Activated T-cell treated with anti-CD3 and anti-CD28 coated beads, Interleukin-2, amount 50 U/mL, for 24 hours (primary cell): ENCODE measurements at places on chromosomes 1 and 21.

- no peak for DNase-seq
These were observed 5.5 kb upstream of the SPAG17 start for GRCh38 chr1:118190561-118190960.

DNA sequence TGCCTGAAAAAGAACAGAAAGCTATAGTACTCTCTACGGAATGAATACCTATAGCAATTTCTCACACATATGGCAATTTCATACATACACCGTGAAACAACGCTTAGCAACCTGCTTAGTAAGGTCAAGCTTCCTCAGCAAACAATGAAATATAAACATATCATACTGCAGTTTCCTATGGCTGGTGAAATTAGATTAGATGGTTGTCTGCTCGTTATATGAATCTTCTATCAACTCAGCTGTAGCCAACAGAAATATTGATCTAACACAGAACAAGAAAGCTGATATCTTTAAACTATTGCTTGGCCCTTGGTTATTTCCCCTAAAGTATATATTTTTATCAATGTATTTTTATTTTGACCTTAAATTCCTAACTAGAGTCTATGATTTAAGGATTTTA, 187.8 kb downstream of the SLC44A5 start:
- no peak for DNase-seq

DNA sequence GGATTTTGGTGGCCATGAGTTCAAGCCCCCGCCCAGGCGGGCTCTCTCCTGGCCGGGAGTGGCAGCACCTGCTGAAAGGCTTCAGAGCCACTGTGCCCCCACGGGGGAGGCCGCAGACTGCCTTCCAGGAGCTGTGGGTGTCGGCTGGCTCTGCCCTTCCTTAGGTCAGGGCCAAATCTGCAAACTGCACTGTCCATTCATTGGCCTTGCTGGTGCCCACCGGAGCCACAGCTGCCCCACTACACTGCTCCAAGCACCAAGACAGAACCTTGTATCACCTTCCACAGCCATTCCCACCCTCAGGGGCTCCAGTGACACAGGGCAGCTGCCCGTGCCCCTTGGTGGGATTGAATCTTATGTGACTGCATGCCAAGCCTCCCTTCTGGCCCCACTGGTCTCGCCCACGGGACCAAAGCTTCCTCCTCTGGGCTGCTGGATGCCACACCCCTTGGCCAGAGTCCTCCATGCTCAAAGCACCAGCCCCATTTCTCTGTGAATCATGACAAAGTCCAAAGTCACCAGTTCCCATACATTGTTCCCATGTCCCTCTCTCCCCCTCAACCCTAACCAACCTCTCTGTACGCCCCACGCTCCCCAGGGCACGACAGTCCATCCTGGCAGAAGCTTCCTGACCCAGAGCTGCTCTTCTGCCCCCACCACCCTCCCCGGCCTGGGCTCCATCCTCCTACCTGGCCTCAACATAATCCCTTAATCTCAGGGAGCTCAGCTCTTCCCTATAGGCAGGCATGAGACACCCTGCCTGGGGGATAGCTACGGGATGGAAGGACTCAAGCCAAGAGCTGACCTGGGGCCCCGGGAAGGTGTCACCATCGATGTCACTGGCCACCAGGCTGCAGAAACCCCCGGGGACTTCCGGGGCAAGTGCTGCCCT, 20.9 kb upstream of the GPR153 start:
- DNase-seq: no peak

DNA sequence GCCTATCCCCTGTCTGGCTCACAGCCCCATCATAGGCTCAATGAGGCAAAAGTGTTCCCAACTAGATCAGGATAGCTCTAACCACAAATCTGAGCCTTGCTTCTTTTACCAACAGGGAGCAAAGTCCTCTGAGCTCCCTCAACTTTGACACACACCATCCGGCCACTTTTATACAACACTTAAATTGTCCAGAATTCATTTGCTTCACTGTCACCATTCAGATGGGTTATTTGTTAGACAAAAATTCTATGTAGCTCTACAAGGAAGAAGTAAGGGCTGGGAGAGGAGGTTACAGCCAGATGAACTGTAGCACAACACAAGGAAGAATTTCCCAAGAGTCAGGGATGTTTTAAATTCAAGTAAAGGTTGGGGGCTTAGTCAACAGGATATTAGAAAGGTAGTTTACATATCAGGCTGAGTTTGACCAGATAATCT, 50.8 kb downstream of the TGFBR3 start:
- DNase-seq: no peak

GRCh38 chr1:232421143-232421796, 208.7 kb downstream of the SIPA1L2 start:
- DNase-seq: no peak

DNA sequence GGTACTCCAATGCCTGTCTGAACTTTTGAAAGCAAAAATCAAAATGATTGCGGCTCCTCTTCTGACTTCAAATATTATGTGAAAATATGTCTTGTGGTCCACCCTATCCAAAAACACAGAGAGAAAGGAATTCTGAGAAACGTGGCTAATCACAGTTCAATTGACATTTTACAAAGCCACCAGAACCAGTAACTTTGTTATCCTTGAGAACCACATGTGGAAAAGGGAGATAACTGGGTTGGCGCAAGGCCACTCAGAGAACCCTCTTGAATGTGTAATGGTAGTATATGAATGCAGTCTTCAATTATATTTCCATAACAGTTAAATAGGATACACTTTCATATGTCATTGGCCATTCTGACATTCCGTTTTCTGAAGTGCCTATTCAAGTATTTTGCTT, 1030.0 kb upstream of the TMPRSS15 start:
- no peak for DNase-seq
